ENCODE measurements at places on chromosomes 6 and 20.

GRCh38 chr6:37396571-37397180 lies 36.3 kb upstream of the CMTR1 start:
- no peak for DNase-seq

- DNase-seq = no peak
These were observed 24.2 kb downstream of the TBC1D7 start for GRCh38 chr6:13304101-13304500.

DNA sequence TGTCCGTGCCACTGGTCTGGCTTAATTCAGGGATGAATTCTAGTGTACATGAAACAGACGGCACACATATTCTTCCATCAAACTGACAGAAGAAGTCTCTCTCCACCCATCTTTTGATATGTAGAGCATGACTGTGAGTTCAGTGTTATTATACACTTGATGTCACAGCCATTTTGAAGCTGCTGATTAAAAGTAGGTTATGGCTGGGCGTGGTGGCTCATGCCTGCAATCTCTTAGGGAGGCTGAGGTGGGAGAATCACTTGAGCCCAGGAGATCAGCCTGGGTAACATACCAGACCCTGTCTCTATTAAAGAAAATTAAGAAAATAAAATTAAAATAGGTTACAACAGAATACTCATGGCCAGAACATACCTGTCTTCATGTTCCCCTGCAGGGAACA lies 20.7 kb downstream of the C6orf15 start:
- no peak for DNase-seq

GRCh38 chr6:15255481-15255880 lies 9.6 kb downstream of the JARID2 start:
- DNase-seq = no peak

DNA sequence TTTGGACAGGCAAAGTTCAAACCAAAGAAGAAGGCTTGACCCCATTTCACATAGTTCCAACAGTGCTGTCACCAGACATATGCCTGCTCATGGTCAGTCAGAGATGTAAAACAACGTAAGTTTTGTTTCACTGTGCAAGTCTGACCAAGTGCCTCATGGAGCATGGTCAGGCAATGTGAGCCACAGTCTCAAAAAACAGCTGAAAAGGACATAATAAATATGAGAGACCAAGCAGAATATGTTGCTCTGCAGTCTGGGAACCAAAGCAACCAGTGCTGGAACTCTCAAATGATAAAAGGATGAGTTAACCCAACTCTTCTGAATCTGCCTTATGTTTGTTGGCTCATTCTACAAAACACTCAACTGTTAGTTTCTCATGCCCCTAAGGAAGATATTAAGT lies 39.9 kb upstream of the DST start:
- DNase-seq = no peak

DNA sequence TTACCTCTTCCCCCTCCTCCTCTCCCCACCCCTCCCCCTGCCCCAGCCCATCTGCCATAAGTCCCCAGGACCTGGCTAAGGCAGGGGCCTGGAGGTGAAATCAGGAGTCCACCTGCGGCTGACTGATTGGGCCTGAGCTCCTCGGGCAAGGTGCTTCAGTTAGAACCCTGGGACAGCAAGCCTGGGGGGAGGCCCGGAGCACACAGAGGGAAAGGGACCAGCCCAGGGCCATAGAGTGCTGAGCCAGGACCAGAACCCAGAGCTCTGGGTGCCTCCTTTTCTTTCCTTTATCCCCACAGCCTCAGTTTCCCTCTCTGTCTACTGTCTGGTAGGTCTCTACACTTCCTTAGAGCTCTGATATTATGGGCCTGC lies 35.7 kb upstream of the VEGFA start:
- DNase-seq = no peak

DNA sequence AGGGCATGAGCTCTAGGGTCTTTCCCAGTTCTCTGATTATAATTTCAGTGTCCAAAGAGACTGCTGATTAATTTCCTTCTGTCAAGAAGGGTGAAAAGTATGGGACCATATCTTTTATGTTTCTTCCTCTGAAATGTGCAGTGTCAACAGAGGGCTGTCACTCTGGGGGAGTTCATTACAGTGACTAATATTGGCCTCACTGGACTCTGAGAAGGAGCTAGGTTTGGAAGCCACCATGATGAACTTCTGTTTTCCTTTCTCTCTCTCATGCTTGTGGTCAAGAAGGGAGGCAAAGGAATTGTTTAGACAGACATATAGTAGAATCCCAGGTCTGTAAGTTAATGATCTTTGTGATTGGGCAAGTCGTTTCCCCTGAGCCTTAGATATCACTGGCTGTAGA lies 41.8 kb upstream of the BMP6 start:
- no peak for DNase-seq

GRCh38 chr6:139376604-139377218 lies 2.3 kb upstream of the CITED2 start:
- no peak for DNase-seq

DNA sequence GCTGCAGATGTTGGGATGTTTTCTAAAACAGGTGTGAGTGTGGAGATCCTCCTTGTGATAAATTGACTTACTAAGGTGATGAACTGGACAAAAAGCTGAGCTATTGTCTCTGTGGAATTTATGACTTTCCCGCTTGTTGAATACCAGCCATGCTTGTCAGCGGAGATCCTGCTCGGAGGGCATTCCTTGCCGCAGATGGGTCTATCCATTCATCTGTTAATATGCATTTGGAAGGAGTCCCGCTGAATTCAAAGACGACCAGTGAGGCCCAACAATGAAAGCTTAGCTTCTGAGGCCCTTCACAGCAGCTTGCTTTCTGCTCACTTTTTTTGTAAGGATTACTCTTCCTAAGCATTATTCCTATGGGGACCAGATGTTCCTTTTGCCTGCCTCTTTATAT lies 124.9 kb downstream of the TIAM2 start:
- no peak for DNase-seq

- DNase-seq = no peak
These were observed 3.0 kb downstream of the ARFRP1 start for GRCh38 chr20:63704749-63705117.

DNA sequence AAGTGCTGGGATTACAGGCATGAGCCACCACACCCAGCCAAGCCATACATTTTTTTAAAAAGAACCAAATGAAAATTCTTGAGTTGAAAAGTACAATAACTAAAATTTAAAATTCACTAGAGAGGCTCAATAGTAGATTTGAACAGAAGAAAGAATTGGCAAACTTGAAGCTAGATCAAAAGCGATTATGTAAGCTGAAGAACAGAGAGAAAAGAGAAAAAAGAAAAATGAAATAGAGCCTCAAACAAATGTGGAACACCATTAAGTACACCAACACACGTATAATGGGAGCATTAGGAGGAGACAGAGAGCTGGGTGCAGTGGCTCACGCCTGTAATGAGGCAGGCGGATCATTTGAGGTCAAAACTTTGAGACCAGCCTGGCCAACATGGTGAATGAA lies 31.0 kb downstream of the ERGIC3 start:
- no peak for DNase-seq

DNA sequence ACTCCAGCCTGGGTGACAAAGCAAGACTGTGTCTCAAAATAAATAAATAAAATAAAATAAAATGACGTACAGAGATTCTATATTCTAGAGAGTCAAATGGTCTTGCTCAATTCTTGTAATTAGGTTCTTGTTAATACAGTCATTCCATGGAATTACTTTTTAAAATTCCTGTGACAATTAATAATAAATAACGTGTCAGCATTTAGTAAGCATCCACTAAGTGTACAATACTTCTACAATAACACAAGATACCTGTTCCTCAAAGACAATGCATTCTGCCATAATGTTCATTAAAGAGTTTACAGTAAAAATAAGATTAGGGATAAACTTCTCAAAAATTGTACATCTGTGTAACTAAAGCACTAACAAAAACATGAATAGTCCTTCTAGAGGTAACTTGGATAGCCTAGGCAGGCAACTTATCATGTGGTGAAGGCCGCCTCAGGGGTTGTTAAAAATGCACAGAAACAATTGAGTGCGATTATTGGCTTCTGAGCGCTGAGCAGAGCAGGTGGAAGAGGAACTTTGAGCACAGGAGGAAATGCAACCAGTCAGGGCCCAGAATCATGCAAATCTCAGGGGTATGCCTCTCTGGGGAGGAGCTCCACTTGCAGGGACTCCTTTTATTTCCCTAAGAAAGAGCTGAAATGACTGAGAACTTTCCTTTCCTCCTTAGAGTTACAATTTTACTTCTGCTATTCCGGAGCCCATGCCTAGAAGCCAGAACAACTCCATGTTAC lies 37.1 kb downstream of the QRSL1 start:
- no peak for DNase-seq

All from activated T-helper 9 cell treated with anti-CD3 and anti-CD28 coated beads, Interleukin-2, amount 50 U/mL, for 16 hours (primary cell).